ENCODE measurements at places on chromosomes 2 and 18. TPM values are rescaled to one million over a fixed set of nuclear protein-coding genes. Genes with fewer than 3 reads are reported as not detected.

Gene NEU2
- total RNA-seq: not detected

Gene LAMA1
- 1.8 TPM for total RNA-seq

Gene BZW1
- total RNA-seq: 175 TPM

Gene CHRNG
- total RNA-seq: not detected

Gene UGT1A5
- not detected for total RNA-seq

DNA sequence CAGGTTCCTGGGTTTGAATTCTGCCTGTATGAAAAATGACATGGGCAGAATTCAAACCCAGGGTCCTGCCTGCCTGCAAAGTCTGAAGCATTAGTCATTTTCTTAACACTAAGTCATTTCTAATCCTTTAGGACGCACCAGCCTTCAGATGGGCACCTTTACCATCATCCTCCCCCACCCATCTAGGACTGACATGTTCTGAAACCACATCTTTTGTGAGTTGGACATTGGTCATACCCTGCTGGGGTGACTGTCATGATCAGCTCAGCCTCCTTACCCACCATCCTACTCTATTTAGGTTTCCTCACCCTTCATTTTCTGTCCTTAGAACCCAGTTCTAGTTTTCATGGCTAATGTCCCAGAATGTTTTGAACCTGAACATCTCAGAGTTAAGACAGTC lies 104.9 kb downstream of the TRIB2 start:
- DNase-seq: no peak

GRCh38 chr2:119119076-119119785 lies 39.3 kb downstream of the C1QL2 start:
- no peak for DNase-seq

GRCh38 chr2:7826656-7827055 lies 855.2 kb upstream of the ID2 start:
- DNase-seq: no peak

DNA sequence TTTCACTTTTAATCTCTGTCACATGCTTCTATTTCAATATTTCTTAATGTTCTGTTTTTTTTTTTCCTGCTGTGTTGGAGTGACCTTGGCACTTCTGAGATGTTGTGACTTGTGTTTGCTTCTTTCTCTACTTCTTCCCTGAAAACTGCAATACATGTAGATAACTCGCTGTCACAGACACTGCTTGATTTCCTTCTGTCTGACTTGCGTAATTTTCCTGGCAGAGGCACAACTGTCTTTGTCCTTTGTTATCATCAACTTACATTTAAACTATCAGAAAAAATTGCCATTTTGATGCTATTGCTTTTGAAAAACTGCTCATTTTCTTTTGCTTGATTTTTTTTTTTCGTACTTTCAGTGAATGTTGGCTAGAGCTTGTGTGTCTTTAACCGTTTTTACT lies 69.0 kb downstream of the BABAM2 start:
- DNase-seq: peak; percentile 49

- no peak for DNase-seq
Measured at GRCh38 chr2:28435814-28436351, 43.2 kb downstream of the FOSL2 start.

Gene FNDC4
- total RNA-seq: 9.1 TPM

Gene CD28
- 1.5 TPM for total RNA-seq

- DNase-seq: peak; percentile 37
Measured at GRCh38 chr2:176121190-176122051, 1.1 kb upstream of the HOXD9 start.

DNA sequence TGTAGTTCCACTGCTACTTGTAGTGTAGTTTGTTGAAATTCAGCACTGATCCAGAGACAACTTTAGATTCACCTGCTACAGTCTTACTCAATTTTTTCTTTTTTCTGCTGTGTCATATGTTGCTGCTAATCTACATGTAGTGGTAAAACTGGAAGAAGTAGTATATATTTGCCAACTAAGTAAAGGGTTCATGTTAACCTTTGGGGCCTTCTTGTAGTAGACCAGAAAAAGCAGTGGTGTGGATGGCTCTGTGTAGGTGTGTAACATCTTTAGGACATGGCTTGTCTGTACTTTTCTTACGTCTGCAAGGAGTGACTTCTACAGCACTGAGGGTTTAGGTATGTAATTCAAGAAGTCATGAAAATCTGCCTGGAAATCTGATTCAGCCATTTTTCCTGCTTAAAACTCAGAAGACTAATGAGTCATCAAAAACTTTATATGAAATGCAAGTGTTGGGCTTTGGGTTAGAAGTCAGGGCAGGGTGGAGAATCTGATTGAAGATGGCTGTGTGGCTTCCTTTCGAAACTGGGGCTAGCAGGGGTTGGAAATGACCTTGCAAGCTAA lies 8.4 kb downstream of the PTPRM start:
- DNase-seq: no peak

Data from uterus (tissue), 4 donors.